ENCODE measurements at places on chromosomes 3 and 15.

GRCh38 chr3:14113965-14114635 lies 10.6 kb downstream of the CHCHD4 start:
- peak; percentile 3 for DNase-seq

- DNase-seq: no peak
Measured at GRCh38 chr3:192894676-192895075, 23.0 kb downstream of the MB21D2 start.

- no peak for DNase-seq
Measured at GRCh38 chr15:93049914-93050578, 39.0 kb downstream of the RGMA start.

DNA sequence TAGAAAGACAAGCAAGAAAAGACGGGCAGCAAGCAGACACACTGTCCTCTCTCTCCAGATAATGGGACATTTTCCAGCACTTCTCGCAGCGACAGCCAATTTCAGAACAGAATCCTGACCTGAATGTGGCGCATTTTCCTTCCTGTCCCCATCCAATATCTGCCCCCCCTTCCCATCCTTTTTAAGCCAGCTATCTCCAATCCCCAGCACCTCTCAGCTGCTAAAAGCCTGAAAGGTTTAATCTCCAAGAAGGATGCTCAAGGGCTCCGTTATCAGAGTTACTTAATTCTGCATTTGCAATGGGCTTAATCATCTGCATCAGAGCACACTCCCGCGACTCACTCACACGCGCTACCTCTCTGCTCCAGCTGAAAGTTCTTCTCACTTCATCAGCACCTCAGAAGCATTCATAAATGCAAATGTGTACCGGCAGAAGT lies 50.5 kb downstream of the SRGAP3 start:
- no peak for DNase-seq

DNA sequence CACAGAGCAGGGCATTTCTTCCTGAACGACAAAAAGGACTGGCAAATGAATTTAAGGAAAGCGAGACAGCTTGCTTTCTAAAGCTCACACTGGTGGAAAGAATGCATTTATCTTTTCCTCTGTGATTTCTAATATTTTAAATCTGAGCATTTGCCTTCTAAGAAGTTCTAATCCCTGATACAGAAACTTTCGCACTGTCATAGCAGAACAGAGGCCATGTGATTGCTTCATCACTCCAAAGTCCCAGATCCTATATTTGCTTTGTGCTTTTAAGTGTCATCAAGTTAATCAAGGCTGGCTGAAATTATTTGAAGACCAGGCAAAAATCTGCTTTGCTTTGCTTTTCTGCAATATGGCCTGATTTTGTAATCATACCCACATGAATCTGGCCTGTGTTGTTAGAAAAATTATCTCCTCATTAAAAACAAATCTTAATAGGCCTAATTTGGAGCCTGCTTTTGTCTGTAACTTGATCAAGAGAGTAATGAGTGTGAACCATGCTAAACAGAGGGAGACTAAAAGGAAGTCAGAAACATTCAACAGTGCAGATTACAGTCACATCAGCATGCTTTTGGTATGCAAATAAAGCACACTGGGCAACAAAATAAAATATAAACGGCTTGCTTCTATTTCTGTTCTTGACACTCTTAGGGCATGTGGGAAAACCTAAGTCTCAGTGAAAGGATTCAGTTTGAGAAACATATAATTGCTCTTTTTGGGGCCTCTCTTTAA lies 178.2 kb upstream of the ADAMTS9 start:
- no peak for DNase-seq

GRCh38 chr3:67382536-67382935 lies 271.9 kb downstream of the SUCLG2 start:
- no peak for DNase-seq

GRCh38 chr15:35720019-35720418 lies 174.1 kb upstream of the DPH6 start:
- no peak for DNase-seq

DNA sequence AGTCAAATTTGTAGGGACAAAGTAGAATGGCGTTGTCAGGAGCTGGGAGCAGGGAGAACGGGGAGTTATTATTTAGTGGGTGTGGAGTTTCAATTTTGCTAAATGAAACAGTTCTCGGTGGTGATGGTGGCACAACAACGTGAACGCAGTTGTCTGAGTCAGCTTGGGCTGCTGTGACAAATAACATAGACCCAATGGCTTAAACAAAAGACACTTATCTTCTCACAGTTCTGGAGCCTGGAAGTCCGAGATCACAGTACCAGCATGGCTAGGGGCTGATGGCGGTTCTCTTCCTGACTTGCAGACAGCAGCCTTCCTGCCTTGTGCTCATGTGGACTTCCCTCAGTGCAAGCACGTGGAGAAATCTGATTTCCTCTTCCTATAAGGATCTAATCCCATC lies 90.2 kb downstream of the CHSY1 start:
- DNase-seq: no peak

GRCh38 chr3:170976190-170976519 lies 50.4 kb downstream of the SLC2A2 start:
- DNase-seq: no peak

DNA sequence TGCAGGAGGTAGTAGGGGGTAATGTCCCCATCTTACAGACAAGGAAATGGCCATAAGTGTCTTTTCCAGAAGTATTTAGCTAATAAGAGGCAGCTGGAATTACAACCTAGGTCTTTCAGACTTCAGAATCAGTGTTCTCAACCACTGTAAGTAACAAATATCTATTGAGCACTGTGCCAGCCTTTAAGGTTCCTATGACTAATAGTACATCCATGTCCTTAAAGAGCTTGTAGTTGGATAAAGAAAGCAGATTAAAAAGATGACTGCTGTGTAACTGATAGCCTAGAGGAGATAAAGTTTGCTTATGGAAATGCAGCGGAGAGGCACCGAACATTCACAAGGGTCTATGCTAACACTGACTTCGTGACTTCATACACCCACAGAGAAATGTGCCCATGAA lies 136.0 kb downstream of the KCNMB2 start:
- no peak for DNase-seq

DNA sequence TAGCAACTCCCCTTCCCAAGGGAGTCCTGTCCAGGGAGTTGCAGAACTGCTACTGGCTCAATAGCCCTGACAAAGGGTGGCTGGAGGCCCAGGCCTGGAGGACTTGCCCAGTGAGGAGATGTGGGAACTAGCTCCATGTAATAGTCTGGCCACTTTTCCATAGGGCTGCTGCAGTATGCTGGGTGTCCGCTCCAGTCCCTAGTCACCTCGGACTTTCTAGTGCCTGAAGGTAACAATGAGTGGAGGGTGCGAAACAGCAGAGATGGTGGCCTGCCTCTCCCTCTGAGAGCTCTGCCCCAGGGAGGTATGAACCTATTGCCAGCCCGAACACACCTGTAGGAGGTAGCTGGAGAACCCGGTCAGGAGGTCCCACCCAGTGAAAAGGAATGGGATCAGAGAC lies 42.0 kb upstream of the GCSAM start:
- DNase-seq: no peak

DNA sequence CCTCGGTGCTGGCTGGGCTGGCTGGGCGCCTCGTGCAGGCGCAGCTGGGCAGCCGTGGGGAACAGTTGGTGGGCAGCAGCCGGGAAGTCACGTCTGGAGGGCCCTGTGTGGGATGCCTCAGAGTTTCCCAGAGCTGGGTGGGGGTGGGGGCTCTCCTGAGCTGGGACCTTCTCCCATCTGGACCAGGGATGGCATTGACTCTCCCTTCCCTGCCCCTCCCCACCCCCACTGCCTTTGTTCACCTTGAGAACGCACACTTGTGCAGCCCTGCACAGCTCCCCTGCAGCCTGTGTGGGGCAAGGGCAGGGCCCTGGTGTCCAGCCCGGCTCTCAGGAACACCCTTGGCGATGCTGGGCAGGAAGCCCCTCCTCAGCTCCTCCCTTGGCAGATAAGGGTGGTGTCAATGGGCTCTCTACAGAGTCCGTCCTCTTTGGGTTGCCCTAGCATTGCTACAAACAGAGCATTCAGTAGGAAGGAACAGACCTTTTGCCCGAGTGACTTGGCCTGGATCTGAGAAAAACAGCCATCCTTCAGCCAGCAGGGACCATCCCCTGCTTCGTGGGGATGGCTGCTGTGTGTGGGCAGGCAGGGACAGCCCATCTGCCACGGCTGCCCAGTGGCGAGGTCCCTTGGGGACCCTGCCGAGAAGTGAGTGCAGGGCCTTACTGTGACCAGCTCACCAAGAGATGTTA lies 25.5 kb upstream of the KLF13 start:
- DNase-seq: no peak

GRCh38 chr3:4509043-4509442 lies 15.9 kb downstream of the ITPR1 start:
- no peak for DNase-seq

DNA sequence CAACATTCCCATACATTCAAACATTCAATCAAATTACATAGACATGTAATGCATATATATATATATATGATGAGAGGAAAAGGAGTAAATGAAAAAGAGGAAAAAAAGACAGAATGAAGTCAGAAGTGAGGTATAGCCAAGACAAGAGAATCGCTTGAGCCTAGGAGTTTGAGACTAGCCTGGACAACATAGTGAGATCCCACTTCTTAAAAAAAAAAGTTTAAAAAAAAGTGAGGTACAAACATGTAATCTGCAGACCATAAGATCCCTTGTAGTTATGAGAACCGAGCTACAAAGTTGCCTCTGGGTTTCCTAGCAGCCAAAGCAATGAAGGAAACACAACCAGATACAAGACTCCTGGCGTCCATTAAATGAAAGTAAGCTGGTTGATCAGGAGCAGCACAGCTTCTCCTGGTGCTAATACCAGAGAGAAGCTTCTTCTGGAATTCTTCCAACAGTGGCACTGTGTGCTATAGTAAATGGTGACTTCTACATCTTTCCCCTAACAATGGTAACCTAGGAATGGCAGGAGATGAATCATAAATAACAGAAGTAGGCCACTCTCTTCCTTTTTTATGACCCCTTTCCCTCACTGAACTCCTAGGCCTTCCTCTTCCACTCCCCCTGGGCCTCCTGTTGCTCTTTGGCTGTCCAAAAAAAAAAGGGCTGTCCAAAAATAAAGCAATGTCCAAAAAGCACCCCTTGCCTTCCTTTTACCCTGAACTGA lies 3.5 kb downstream of the KCNMB3 start:
- no peak for DNase-seq

GRCh38 chr3:136343446-136343845 lies 93.3 kb downstream of the PCCB start:
- no peak for DNase-seq

DNA sequence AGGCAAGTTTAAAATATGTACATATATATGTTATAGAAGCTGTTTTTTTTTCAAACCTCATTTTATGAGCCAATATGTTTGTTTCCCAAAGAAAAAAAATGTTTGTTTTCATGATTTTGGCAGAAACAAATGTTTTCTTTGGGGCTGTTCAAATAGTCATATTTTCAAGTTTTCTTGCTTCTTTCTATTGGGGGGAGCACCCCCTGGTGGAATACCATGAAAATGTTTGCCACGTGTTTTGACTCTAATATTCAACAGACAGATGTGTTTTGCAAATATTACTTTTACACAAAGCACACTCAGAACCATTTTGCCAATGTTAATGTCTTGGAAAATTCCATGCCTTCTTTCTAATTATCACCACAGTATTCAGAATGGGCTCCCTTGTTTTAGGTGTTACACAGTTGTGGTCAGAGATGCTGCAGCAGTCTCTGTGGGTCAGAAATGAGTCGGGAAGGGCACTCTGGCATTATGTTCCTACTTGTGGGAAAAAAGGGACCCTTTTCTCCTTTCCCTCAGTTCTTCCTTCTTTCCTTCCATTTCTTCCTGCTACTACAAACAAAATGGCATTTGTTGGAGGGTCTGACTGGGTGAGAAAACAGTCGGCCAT lies 817.0 kb downstream of the TUSC7 start:
- peak; percentile 78 for DNase-seq

DNA sequence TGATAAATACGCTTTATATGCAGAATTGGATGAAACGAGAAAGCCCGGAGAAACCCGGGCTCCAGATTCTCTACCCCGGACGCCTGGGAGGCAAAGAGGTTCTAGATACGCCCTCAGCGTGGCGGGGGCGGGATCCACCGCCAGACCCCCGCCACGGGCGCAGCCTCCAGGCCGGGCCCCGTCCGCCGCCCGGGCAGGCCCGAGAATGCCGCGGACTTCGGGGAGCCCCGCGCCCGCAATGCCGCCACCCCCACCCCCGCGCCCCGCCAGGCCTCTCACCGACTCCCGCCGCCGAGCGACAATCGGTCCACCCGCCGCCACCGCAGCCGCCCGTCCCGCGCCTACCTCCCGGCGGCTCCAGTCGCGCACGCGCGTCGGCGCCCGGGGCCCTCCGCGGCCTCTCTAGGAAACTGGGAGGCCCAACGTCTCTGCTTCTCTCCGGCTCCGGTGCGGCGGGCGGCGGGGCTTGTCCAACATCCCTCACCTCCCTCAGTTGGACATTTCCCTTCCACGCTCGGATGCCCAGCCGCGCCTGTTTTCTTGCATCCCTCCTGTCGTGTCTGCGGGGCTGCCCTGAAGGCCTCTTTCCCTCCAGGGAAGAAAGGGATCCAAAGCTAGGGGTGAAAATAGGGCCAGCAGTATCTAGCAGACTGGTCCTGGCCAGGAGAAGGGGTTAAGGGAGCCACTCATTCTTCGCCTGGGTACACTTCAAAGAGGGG lies at the start of gene ZNF445:
ZNF445 (minus strand) TSS at position 359 of the 719 bp plus-strand sequence. CDS start 22,121 bp downstream, outside the sequence.
- peak; percentile 84 for DNase-seq

All from OCI-M1 (cell line).